ENCODE measurements at places on chromosomes 13 and 19.

- DNase-seq = no peak
Observed at GRCh38 chr19:16736709-16737108, 17.1 kb downstream of the NWD1 start.

GRCh38 chr19:18601875-18602274, 4.7 kb downstream of the CRLF1 start:
- no peak for DNase-seq

GRCh38 chr13:108439556-108439955, 170.0 kb downstream of the TNFSF13B start:
- DNase-seq = no peak

DNA sequence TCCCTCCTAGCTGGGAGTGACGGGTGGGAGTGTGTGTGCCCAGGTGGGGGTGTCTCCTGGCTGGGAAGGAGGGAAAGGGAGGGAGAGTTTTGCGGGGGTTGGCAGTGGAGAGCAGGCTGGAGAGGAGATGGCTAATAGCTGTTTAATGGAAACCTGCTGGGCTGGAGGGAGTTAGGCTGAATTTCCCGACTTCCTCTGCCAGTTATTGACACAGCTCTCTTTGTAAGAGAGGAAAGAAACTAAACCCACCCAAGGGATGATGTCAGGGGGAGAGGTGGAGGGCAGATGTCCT, 10.2 kb upstream of the ILF3 start:
- no peak for DNase-seq

DNA sequence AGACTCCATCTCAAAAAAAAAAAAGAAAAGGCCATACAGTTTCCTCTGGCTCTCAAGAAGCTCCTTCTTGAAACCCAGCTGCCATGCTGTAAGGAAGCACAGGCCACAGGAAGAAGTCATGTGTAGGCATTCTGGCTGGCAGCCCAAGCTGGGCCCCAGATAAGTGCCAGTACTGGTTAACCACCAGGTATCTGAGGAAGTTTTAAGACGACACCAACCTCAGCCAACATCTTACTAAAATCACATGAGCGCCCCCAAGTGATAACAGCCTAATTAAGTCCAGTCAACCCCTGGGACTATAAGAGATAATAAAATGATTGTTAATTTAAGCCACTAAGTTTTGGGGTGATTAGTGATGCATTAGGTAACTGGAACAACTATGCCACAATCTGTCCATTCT, 27.4 kb upstream of the AKT2 start:
- DNase-seq = no peak

Measured in amygdala (tissue), 56 donors.